ENCODE measurements at places on chromosomes 4 and X. TPM values are rescaled to one million over a fixed set of nuclear protein-coding genes. Genes with fewer than 3 reads are reported as not detected.

- no peaks in the 10 kb centered on the region for H3K4me1 ChIP-seq
- no peaks in the 10 kb centered on the region for H3K36me3 ChIP-seq
- H3K27ac ChIP-seq = no peak overlapping the region
- no peaks in the 10 kb centered on the region for H3K27me3 ChIP-seq
Measured at GRCh38 chrX:124737771-124738170, 391.4 kb downstream of the SH2D1A start.

- no peaks in the 10 kb centered on the region for H3K27me3 ChIP-seq
- DNase-seq = no peak
- H3K4me3 ChIP-seq = no peak overlapping the region
Measured at GRCh38 chr4:141246683-141247429, 26.2 kb downstream of the ZNF330 start.

Gene PDLIM3
- total RNA-seq = 11.5 TPM

DNA sequence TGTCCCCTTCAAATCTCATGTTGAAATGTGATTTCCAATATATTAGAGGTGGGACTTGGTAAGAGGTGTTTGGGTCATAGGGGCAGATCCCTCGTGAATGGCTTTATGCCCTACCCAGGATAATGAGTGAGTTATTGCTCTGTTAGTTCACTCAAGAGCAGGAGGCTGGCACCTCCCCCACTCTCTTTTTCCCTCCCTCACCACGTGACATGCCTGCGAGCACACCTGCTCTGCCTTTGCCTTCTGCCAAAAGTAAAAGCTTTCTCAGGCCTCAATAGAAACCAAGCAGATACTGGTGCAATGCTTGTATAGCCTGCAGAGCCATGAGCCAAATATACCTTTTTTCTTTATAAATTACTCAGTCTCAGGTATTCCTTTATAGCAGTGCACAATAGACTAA is 286.3 kb upstream of the UGT8 start:
- H3K27ac ChIP-seq = no peak overlapping the region
- H3K27me3 ChIP-seq = no peaks in the 10 kb centered on the region
- H3K4me1 ChIP-seq = no peaks in the 10 kb centered on the region
- H3K4me3 ChIP-seq = no peak overlapping the region
- no peaks in the 10 kb centered on the region for H3K36me3 ChIP-seq
- no peak for DNase-seq

- H3K27me3 ChIP-seq = no peaks in the 10 kb centered on the region
- no peaks in the 10 kb centered on the region for H3K36me3 ChIP-seq
- no peak overlapping the region for H3K4me3 ChIP-seq
- no peaks in the 10 kb centered on the region for H3K4me1 ChIP-seq
- DNase-seq = no peak
Measured at GRCh38 chr4:176258135-176258534, 10.9 kb downstream of the ASB5 start.

DNA sequence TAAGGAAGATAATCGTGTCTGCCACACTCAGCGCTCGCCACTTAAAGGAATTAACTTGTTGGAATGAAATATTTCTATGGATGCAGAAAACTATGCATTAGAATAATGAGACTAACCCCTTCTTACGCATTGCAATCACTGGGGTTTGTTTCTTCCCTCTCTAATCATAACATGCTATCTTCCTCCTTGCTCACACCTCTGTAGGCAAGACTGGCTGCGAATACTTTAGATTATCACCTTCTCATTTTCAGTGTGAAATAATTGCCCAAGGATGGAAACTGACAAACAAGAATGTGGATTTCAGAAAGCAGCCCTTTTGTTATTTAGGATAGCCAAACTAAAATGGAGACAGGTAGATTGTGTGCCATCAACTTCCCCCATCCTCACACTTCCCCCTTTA is 349.4 kb downstream of the MID1IP1 start:
- H3K27me3 ChIP-seq = no peaks in the 10 kb centered on the region
- no peaks in the 10 kb centered on the region for H3K4me1 ChIP-seq
- DNase-seq = no peak
- no peaks in the 10 kb centered on the region for H3K36me3 ChIP-seq
- H3K4me3 ChIP-seq = no peak overlapping the region
- no peak overlapping the region for H3K27ac ChIP-seq

DNA sequence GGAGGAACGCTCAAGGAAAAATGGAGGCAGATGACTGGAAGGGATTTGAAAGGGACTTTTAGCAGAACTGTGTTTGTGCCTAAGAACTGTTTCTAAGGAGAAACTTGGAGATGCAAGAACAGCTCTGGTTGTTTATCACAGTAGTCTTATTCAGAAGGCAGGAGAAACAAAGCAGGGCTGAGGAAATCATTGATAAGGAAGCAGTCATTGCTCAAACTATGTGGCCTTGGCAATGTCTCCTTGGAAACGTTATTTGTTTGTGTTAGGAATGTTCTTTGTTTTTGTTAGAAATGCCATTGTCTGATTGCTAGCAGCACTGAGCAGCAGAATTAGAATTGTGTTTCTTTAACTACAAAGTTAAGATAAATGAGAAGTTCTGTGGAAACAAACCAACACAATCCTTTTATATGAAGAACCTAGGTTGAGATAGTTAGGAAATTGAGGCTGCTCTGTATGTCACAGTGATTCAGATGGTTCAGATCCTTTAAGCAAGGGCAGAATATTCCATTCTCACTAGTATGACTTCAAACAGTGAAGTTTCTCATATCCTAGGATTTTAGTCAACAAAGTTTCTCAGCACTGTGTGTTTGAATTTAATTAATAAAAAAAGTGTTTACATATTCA is 1191.3 kb upstream of the IGFBP7 start:
- no peaks in the 10 kb centered on the region for H3K36me3 ChIP-seq
- no peak overlapping the region for H3K4me3 ChIP-seq
- H3K27me3 ChIP-seq = no peaks in the 10 kb centered on the region
- no peak for DNase-seq

GRCh38 chr4:165874072-165874790 is 1.2 kb downstream of the TLL1 start:
- no peak for DNase-seq
- H3K36me3 ChIP-seq = no peaks in the 10 kb centered on the region
- H3K27me3 ChIP-seq = no peaks in the 10 kb centered on the region
- H3K4me3 ChIP-seq = peak overlapping the region; percentile 62
- peaks cover 6% of the 10 kb centered on the region for H3K4me1 ChIP-seq

DNA sequence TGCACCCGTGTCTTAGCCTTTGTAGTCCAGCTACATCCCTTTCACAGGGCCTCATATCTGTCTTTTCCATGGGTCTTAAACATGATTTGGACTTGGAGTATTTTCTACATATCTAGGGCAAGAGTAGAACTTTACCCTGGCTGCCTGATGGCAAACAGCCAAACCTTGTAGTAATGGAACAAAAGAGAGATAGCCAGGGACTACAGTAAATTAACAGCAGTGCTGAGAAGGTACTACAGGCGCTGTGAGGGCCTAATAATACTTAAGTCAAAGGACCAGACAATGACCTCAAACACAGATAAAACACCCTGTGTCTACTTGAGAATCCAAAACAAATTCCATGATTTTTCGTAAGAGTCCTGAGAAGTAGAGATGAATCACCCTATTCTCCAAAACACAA is 111.0 kb upstream of the WDR17 start:
- no peaks in the 10 kb centered on the region for H3K4me1 ChIP-seq
- no peaks in the 10 kb centered on the region for H3K27me3 ChIP-seq
- H3K27ac ChIP-seq = no peak overlapping the region
- no peaks in the 10 kb centered on the region for H3K36me3 ChIP-seq

Gene LDB2
- total RNA-seq = 0.12 TPM

Gene AFM
- total RNA-seq = not detected

- no peaks in the 10 kb centered on the region for H3K4me1 ChIP-seq
- no peak overlapping the region for H3K4me3 ChIP-seq
- DNase-seq = no peak
- H3K27me3 ChIP-seq = no peaks in the 10 kb centered on the region
- no peak overlapping the region for H3K27ac ChIP-seq
Measured at GRCh38 chr4:86661006-86661405, 66.9 kb downstream of the PTPN13 start.

- no peak overlapping the region for H3K27ac ChIP-seq
- no peak for DNase-seq
- no peak overlapping the region for H3K4me3 ChIP-seq
- no peaks in the 10 kb centered on the region for H3K36me3 ChIP-seq
Measured at GRCh38 chr4:32148111-32148666, 1428.0 kb downstream of the PCDH7 start.

DNA sequence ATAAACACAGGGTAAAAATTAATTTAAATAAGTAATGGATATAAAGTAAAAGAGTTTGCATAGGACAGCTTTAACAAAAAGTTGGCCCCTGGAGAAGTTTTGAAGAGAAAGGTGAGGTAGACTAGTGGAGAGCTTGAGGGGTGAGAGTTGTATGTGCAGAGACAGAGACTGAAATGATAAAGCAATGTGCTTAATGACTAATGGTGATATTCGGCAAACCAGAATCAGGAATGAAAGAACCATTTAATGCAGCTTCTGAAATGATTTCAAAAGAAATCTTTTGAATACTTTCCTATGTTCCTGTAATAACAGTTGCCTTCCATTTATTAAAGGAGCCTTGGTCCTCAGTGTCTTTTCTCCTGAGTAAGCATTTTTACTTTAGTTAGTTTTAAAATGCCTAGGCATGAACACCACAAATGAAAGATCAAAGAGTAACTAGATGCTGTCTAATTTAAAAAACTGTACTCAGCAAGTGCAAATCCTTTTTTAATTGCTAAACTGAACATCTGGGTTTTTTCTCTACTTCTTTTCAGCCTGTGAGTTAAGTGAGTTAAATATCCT is 28.5 kb downstream of the CAMK2D start:
- no peak for DNase-seq
- H3K27me3 ChIP-seq = no peaks in the 10 kb centered on the region
- H3K36me3 ChIP-seq = no peaks in the 10 kb centered on the region

GRCh38 chr4:73692254-73692653 is 48.1 kb upstream of the CXCL8 start:
- H3K27ac ChIP-seq = no peak overlapping the region
- H3K27me3 ChIP-seq = no peaks in the 10 kb centered on the region
- no peaks in the 10 kb centered on the region for H3K4me1 ChIP-seq

Gene EXOC1L
- not detected for total RNA-seq

GRCh38 chr4:145093638-145094037 is 4.4 kb downstream of the ANAPC10 start:
- peaks cover 24% of the 10 kb centered on the region for H3K36me3 ChIP-seq
- no peak overlapping the region for H3K4me3 ChIP-seq
- H3K27ac ChIP-seq = no peak overlapping the region
- peaks cover 7% of the 10 kb centered on the region for H3K4me1 ChIP-seq
- DNase-seq = no peak

Gene TMEM156
- 0.22 TPM for total RNA-seq

DNA sequence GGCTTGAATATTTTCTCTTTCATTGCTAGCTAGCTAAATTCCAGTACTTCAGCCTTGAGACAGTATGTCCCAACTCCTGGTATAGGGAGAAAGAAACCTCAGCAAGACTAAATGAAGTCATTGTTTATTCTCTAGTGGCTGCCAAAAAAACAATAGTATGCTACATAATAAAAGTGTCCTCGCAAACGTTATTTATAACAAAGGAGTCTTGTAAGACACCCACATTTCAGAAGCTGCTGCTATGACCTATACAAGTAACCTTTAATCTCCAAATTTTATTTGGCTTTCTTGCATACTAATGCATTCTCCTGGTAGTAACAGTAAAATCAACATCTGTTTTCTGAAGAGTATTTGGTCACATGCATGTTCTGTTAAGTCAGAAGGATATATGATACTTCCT is 28.8 kb downstream of the NEK1 start:
- no peaks in the 10 kb centered on the region for H3K27me3 ChIP-seq
- no peaks in the 10 kb centered on the region for H3K36me3 ChIP-seq
- H3K27ac ChIP-seq = no peak overlapping the region
- H3K4me1 ChIP-seq = no peaks in the 10 kb centered on the region

Gene DCAF4L1
- 0.39 TPM for total RNA-seq

DNA sequence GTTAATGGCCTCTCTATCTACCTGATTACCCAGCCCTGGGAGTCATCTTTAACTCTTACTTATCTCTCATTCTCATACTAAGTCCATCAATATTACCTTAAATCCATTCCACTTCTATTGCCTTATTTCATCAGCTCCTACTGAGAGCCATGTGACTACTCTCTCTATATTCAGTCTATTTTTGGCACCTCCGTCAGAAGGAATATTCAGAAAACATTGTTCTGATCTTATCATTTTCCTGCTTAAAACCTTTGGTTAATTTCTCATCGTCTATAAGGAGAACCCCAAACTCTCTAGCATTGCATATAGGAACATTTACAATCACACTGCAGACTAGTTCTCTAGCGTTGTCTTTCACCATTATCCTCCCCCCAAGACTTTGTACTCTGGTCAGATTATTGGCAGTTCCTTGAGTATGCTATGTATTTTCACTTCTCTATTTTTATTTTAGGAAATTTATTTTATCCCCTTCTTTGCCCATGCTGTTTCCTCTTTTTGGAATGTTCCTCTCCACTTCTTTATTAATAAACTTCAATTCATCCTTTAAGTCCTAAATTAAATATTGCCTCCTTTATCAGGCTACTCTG is 13.7 kb upstream of the AMMECR1 start:
- no peak overlapping the region for H3K27ac ChIP-seq
- no peaks in the 10 kb centered on the region for H3K4me1 ChIP-seq
- DNase-seq = no peak
- no peak overlapping the region for H3K4me3 ChIP-seq
- H3K27me3 ChIP-seq = no peaks in the 10 kb centered on the region

Gene SCML1
- total RNA-seq = 2.7 TPM
